ENCODE measurements at places on chromosomes 1 and 21. TPM values are rescaled to one million over a fixed set of nuclear protein-coding genes. Genes with fewer than 3 reads are reported as not detected.
A peak's percentile ranks its signal among the peaks of the same experiment; 100 is the strongest.

Gene OBSCN
- total RNA-seq = 3.7 TPM

Gene SIPA1L2
- 28.3 TPM for total RNA-seq

DNA sequence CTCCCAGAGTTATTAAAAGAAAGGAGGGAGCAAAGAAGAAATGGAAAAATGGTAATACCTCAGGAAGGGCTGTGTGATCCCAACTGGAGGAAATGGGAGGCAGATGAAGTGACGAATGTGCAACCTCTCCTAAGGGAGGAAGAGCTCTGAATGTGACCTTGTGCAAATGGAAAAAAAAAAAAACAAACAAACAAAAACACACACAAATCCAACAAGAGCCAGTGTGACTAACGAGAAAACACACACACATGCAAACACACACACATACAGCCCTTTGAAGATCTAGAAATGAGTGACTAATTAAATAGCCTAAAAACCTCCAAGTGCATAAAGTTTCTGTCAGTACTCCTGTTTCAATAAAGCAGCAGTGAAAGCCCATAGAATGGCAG, 49.0 kb downstream of the CCN1 start:
- no peak for DNase-seq

GRCh38 chr1:39352881-39353280, 138.6 kb upstream of the BMP8A start:
- DNase-seq = no peak

Gene PHLDA3
- total RNA-seq = 358 TPM

GRCh38 chr1:157050836-157051235, 5.3 kb upstream of the ARHGEF11 start:
- no peak for DNase-seq

GRCh38 chr1:115793162-115793561, 24.6 kb upstream of the CASQ2 start:
- DNase-seq = no peak

Gene FCN3
- 51.9 TPM for total RNA-seq

DNA sequence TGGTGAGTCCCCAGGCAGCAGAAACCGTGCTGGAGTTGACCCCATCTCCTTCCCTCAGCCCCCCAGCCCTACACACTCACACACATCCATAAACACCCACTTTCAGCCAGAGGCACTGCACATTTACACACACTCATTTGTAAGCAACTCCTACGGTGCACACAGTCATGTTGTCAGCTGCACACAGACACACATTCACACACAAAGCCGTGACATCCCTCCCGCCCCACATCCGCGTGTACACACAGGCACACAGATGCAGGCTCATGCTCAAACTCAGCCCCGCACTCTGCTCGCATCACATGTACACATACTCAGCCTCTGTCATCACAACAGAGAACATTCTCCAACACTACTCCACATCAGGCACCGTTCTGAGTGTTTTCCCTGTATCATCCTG, 47.6 kb downstream of the LACTBL1 start:
- DNase-seq = peak; percentile 81

GRCh38 chr1:4724695-4725250, 70.4 kb downstream of the AJAP1 start:
- no peak for DNase-seq

Gene RIPK4
- total RNA-seq = not detected

Gene ATPAF1
- total RNA-seq = 52.3 TPM

DNA sequence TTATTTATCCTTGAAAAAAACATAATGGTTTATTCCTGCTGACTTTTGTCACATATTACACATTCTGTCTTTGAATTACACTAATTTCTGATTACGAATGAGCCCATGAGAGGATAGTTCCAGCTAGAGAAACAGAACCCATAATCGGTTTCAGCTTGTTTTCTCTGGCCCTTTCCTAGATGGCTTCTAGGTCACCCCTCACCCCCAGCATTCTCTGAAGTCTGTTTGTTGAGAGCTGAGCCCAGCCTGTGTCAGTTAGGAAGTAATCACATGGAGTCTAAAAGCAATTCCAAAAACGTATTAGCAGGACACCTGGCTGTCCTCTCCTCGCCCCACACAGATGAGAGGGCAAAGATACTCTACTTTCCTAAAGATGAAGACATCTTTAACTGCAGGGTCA, 48.9 kb downstream of the KIAA1614 start:
- no peak for DNase-seq

DNA sequence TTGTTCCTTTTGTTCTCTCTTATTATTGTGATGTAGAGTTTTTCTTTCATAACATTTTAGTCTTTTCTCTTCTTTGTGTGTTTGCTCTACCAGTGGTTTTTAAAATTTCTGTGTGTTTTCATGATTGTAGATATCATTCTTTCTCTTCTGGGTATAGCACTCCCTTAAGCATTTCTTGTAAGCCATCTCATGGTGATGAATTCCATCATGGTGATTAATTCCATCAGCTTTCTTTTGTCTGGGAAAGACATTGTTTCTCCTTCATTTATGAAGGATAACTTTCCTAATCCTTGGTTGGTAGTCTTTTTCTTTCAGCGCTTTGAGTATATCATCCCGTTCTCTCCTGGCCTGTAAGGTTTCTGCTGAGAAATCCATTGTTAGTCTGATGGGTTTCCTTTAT, 22.7 kb downstream of the CD55 start:
- no peak for DNase-seq

Gene DUSP10
- 5.8 TPM for total RNA-seq
